ENCODE measurements at places on chromosomes 4 and X. TPM values are rescaled to one million over a fixed set of nuclear protein-coding genes. Genes with fewer than 3 reads are reported as not detected.

OCRL gene
- total RNA-seq = 66.9 TPM

GAGE12E gene
- not detected for total RNA-seq

GPR78 gene
- not detected for total RNA-seq

ZIC3 gene
- not detected for total RNA-seq

POLN gene
- total RNA-seq = 2.8 TPM

EFHC2 gene
- total RNA-seq = 13.5 TPM

GAGE12F gene
- total RNA-seq = not detected

CENPVL2 gene
- not detected for total RNA-seq

DCK gene
- total RNA-seq = 13.2 TPM

XG gene
- 0.19 TPM for total RNA-seq

ARMCX1 gene
- total RNA-seq = 35.1 TPM

UBE2K gene
- 49.2 TPM for total RNA-seq

NALF2 gene
- not detected for total RNA-seq

DDIT4L gene
- total RNA-seq = 2.7 TPM

ANK2 gene
- total RNA-seq = 94.6 TPM

USP17L12 gene
- total RNA-seq = not detected

TRPC3 gene
- 0.50 TPM for total RNA-seq

DUSP21 gene
- total RNA-seq = not detected

GRCh38 chr4:38082424-38083385 is 122.5 kb downstream of the PTTG2 start:
- ATAC-seq = peak; percentile 48

GRCh38 chrX:97616883-97617530 is 733.3 kb downstream of the RPA4 start:
- no peak for ATAC-seq

DNA sequence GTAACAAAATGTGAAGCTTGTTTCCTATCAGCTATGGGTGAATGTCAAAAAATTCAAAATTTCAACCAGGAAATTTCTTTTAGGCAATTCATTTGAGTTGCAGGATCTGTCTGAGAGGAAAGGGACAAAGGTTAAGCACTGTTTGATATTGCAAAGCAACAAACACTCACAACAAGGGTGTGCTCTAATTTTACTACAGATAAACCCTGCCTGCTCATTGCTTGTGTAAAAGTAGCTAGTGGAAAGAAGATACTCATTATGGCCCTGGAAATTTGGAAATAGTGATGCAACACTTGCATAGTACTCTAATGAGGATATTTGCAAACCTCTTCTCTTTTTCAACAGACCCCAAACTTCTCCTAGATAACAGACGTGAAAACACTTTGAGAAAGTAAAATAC is 27.1 kb downstream of the FAM47E start:
- ATAC-seq = no peak

- no peak for ATAC-seq
These were observed 42.7 kb downstream of the CNOT6L start for GRCh38 chr4:77776182-77777134.

DNA sequence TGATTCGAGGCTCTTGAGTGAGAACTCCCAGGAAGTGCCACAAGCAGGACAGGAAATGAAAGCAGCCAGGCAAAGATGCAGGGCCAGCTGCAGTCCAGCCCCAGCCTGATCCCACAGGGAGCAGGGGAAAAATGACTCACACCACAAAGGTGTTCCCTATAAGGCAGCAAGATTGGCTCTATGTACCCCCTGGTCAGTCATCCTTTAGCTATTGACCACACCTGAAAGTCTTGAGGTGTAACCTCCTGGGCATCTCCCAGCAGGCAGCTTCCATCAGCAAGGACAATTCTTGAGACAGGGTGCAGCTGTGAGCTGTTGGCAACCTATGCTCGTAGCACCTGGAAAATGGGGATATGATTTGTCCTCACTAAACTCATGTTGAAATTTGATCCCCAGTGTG is 27.9 kb upstream of the EXOC1L start:
- no peak for ATAC-seq

GRCh38 chr4:169342906-169343564 is 72.3 kb upstream of the SH3RF1 start:
- ATAC-seq = no peak

DNA sequence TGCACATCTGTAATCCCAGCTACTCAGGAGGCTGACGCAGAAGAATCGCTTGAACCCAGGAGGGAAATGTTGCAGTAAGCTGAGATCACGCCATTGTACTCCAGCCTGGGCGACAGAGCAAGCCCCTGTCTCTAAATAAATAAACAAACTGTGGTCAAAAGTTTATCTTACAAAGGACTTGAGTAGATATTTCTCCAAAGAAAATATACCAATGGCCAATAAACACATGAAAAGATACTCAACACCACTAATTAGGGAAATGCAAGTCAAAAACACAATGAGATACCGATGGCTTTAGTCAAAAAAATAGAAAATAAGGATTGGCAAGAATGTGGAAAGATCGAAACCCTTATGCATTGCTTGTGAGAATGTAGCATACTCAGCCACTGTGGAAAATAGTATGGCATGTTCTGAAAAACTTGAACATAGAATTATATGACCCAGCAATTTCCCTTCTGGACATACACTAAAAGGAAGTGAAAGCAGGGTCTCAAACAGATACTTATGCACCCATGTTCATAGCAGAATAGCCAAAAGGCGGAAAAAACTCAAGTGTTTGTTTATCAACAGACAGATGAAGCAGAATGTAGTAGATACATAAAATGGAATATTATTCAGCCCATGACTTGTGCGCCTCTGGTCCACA is 2.0 kb upstream of the CFAP97 start:
- ATAC-seq = no peak

- ATAC-seq = no peak
These were observed 181.5 kb downstream of the ZIC3 start for GRCh38 chrX:137747244-137748043.

DNA sequence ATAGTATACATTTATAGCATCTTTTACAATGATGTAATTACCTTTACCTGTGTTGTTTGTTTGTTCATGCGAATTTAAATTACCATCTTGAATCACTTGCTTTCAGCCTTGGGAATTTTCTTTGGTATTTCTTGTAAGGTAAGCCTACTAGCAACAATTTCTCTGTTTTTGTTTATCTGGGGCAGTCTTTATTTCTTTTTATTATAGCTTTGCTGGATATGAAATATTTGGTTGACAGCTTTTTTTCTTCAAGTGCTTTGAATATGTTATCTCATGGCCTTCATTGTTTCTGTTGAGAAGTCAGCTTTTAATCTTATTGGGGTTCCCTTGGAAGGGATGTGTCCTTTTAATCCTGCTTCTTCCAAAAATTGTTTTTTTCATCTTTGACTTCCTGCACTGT is 292.8 kb upstream of the EDA2R start:
- ATAC-seq = no peak

DNA sequence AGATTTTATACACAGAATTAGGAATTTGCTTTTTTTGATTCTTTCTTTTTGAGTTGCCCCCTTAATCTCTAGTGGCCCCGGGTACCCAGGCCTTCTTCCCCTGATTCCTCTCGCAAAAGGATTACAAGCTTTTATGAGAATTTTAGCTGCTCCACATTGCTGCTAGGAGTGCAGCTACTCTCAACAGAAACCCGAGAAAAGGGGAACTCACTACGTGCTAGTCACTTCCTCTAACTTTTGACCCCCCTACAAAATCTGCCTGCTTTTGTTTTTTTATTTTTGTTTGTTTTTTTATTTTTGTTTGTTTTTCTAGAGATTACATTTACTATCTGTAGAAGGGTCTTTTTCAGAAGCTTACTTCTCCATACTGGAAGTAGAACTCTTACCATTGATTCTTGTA is 64.1 kb downstream of the ZNF81 start:
- ATAC-seq = no peak

DNA sequence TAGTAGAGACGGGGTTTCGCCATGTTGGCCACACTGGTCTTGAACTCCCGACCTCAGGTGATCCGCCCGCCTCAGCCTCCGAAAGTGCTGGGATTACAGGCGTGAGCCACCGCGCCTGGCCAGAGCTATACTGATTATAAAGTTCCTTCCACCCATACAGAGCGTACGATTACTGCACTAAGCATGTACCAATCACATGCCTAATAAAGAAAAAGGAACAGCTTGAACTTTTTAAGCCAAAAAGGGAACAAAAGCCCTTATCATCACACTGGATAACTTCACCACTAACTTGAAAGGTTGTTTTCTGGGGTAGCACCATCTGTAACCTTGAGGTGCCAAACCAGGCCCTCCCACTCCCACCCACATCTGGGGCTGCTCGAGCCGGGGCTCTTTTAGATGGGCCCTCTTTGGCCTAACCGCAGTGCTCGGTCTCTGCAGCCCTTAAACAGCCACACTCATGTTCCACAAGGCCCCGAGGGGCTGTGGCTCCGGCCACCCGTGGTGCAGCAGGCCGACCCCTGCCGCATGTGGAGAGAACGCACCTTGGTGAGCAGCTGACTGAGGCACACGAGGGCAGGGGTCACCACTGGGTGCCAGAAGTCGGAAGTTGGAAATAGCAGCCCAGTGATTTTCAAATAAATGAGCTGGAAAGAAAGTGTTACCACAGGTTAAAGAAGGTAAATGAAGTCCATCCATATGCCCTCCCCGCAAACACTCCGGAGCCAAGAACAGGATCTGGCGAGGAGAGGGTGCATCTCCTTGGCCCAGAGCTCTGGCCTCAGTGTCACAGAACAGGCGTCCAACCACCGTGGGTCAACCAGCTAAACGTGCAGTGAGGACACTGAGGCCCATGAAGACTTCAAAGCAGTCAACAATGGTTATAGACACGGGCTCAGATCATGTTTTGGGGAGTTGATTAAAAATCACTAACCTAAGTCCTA is 18.4 kb downstream of the NOP14 start:
- no peak for ATAC-seq
